ENCODE measurements at places on chromosomes 16 and 17. TPM values are rescaled to one million over a fixed set of nuclear protein-coding genes. Genes with fewer than 3 reads are reported as not detected.

DNA sequence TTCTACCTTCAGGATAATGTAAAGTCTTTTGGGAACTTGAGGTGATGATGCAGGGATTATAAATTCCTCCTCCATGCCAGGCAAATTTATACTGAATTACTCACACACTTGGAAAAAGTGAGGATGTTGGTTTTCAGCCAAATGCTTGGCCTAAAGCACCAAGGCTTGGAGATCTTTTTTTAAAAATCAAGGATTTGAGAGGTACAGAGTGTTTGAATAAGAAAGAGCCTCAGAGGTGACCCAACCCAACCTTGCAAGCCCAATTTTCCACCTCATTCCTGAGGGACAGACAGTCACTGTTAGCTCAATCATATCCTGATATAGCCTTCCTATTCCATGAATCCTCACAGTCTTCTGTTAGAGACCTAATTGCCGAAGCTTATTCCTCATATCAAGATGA lies 14.0 kb downstream of the GRIN2A start:
- no peak for DNase-seq

ACSM5 gene
- polyA plus RNA-seq = 5.0 TPM

KRTAP3-2 gene
- not detected for polyA plus RNA-seq

PAQR4 gene
- 7.5 TPM for polyA plus RNA-seq

- no peak for DNase-seq
Measured at GRCh38 chr17:18262111-18262510, 1.6 kb downstream of the MIEF2 start.
